ENCODE measurements at places on chromosomes 11 and 22.

DNA sequence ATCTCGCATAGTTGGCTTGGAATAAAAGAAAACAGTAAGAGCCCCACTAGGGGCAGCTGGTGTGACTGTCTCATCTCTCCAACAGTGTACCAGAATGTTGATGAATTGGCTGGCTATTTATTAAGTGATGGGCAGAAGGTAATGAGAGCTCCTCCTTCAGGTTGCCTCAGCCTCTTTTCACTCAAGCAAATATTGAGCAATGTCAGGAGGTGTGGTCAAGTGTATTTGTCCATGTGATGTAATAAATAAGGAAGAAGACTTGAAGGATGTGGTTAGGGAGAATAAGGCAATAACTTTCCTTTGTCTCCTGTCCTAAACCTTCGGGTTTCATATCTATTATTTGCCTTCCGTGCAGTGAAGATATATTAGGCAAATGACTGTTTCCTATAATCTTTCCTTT lies at the start of gene TCN1:
TCN1 (minus strand) TSS at position 91 of the 400 bp plus-strand sequence; CDS start at position 74, 17 bp downstream.
- no peak for DNase-seq

DNA sequence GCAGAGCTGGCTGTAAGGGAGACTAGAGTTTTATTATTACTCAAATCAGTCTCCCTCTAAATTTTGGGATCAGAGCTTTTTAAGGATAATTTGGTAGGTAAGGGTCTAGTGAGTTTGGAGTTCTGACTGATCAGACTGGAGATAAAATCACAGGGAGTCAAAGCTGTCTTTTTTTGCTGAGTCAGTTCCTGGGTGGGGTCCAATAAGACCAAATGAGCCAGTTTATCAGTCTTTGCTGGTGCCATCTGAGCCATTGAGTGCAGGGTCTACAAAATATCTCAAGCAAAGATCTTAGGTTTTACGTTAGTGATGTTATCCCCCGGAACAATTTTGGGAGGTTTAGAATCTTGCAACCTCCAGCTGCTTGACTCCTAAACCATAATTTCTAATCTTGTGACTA lies 935.1 kb upstream of the RAG2 start:
- DNase-seq = no peak

DNA sequence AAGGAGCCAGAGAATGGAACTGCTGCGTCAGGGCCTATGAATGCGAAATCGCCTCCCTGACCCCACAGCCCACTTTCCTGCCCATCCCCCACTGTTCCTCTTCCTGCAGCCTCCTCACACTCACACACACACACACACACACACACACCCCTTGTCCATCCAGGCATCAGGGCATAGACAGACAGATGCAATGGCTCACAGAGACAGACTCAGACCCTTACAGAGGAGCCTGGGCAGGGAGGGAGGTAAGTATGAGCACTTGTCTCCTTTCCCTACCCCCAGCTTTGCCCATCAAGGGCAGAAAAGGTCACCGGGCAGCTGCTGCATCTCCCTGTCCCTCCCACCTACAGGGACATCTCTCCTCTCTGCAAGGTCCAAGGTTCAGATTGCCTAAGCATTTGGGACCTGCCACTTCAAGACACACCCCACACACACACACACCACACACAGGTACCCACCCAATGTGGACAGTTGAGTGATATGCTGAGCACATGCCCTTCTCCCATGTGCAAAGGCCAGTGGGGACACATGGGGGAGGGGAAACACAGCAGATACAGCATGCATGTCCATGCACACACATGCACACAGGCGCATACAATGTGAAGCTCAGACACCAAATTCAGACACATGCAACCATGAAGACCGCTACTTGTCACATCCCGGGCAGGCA lies 2.0 kb upstream of the NRXN2 start:
- no peak for DNase-seq

DNA sequence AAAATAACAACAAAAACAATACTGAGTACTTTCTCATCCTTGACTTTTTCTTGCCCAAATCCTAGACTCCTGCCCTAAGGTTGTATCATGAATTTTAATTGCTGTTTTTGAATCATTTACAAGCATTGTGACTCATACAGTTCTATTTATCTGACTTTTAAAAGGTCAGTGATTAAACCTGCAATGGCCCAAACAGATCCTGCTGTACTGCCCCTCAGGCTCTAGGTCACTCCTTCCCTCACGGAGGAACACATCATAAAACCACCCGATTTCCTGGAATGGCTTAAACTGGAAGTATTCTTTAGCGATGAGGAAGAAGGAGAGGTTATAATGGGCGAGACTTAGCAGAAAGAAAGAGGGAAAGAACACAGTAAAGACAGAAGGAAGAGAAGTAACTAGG lies 12.3 kb downstream of the ARFGAP3 start:
- no peak for DNase-seq

All from stimulated activated CD8-positive, alpha-beta memory T cell treated with anti-CD3 and anti-CD28 coated beads, Interleukin-4, amount 100 ng/mL, for 48 hours (primary cell).